ENCODE measurements at places on chromosomes 2 and 18.

DNA sequence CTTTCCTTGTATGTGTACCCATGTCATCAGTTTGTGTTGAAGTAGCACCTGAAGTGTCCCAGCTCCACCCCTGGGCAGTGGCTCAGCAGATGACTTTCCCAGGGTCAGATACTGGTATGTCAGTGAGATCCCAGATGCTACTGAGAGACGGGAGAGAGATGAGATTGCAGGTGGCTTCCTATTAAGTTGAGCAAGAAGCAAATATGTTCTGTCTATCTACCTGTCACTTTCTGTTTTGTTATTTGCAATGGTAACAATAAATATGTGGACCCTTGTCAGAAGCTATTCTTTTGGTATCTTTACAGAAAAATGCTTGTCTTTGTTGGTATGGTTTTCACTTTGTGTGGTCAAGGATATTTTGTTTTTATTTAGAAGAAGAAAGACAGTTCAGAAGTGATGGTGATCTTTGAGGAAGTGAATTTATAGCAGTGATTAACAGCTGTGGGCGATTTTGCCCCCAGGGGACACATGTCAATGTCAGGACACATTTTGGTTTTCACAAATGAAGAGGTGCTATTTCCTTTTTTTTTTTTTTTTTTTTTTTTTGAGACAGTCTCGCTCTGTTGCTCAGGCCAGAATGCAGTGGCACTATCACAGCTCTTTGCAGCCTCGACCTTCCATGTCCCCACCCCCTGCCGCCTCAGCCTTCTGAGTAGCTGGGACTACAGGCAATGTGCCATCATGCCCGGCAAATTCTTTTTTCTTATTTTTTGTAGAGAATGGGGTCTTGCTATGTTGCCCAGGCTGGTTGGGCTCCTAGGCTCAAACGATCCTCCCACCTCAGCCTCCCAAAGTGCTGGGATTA is 21.4 kb downstream of the MGAT5 start:
- DNase-seq, result peak; percentile 90

DNA sequence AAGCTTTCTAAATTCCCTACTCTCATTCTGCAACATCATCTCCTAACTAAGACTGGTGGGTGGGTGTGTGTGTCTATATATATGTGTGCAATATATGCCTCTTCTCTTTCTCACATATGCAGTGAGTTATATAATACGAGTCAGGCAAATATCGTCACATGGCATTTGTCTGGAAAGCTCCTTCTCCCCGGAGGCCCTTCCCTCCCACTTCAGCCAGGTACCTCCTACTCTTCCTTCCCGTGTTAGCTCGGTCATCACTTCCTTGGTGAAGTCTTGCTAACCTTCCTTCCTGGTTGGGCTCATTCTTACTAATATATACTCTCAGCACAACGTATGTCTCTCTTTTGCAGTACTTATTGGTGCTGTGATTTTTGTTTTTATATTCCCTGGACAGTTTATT is 66.4 kb upstream of the NCK2 start:
- no peak for DNase-seq

GRCh38 chr2:176455816-176456291 is 186.6 kb downstream of the MTX2 start:
- no peak for DNase-seq

DNA sequence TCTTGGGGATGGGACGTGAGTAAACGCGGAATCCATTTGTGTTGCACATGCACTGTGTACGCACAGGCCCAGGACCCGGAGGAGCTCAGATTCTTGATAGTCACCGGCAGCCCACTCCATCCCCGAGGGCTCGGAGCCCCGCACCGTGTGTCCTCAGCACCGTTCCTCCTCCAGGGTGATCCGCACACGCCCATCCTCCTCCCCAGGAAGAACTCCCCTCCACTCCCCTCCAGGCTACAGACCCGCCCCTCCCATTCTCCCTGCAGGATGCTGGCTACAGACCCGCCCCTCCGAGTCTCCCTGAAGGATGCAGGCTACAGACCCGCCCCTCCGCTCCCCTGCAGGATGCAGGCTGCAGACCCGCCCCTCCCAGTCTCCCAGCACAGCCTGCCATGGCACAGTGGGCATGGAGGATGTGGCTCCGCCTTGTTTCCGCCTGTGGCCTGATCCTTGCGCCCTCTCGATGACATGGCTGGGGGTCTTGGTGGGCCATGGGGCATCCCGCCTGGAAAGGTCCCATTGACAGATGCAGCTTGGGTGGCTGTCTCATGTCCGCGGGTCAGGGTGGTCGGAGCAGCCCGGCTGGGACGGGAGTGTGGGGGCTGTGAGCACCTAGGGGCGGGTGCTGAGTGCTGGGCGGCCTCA is 14.1 kb downstream of the CTDP1 start:
- no peak for DNase-seq

DNA sequence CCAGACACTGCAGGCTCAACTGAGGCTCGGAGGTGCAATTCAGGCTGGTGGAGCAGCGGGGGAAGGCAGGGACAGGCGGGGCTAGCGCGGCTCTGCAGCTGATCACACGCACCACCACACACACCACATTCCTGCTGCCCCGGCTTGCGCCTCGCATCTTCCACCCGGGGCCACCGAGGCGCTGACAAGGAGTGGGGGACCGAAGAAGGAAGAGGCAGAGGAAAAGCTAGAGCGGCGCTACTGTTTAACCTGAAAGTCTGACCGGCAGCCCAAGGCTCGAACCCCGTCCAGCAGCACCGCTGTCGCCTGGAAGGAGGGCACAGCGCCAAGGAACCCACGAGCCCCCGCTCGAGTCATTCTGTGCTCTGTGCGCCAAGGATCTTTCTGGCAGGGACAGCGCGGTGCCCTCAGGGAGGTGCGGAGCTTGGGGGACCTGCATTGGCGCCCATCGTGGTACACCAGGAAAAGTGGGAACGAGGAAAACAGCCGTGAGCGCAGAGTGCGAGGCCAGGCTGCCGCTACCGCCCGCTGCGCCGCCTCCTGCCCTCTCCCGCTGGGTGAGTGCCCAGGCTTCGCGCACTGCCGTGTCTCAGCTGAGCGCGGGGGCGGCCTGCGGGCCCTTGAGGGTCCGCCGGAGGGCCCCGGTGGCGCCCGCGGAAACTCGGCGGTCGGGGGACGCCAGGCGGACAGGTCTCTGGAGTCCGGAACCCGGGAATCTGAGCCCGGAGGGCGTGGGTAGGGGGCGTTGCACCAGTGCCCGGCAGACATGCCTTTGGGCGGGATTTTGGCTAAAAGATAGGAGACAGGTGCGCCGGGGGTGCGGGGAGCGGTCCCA is 860 bp upstream of the KCNJ3 start:
- DNase-seq, result no peak

GRCh38 chr18:21163647-21164547 is 52.3 kb upstream of the ROCK1 start:
- no peak for DNase-seq

GRCh38 chr2:231614559-231615057 is 21.9 kb downstream of the TEX44 start:
- no peak for DNase-seq

DNA sequence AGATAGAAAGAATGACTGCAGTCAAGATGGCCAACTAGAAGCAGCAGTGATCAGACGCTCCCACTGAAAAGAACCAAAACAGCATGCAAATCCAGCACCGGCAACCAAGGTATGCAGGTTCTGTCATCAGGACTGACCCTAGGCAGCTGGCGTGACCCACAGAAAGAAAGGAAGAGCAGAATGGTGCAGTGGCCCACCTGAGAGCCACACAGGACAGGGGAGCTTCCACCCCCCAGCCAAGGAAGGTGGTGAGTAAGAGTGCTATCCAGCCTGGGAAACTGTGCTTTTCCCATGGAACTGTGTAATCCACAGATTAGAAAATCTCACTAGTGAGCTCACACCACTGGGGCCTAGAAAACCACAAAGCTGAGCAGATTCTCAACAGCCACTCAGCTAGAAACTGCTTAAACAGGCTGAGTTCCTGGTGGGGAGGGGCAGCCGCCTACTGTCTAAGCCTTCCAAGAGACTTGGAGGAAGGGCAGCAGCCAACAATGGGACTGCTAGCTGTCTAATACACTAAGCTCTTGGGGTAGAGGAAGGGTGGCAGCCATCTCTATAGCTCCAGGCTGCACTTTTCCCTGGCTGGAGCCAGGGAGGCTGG is 127.9 kb downstream of the EVA1A start:
- peak; percentile 77 for DNase-seq

DNA sequence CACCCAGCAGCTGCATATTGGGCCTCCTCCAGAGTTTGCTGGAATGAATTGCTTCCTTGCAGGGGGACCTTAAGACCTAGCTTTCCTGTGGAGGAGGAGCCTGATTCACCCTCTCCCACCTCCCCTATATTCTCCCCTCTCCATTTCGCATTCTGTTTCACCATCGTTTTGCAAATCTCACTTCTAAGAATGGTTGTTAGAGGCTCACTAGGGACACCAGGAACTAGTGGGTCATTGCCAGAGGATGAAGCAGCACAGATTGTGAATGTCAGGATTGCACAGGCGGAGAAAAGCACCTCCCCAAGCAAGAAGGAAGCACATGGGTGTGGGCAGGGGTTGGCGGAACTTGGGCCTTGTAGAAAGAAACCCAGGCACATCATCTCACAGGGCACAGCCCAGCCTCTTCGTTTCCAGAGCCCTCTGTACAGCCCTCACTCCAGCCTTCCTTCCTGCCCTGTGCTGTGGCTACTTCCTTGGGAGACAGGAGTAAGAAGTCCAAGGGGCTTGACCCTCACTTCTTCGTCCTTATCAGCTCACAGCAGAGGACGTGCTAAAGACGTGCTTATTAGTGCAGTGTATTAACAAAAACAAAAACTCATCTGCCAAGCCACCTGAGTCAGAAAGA is 63.4 kb downstream of the TACR1 start:
- no peak for DNase-seq

- DNase-seq, result no peak
Measured at GRCh38 chr2:9652898-9653479, 22.2 kb upstream of the YWHAQ start.

DNA sequence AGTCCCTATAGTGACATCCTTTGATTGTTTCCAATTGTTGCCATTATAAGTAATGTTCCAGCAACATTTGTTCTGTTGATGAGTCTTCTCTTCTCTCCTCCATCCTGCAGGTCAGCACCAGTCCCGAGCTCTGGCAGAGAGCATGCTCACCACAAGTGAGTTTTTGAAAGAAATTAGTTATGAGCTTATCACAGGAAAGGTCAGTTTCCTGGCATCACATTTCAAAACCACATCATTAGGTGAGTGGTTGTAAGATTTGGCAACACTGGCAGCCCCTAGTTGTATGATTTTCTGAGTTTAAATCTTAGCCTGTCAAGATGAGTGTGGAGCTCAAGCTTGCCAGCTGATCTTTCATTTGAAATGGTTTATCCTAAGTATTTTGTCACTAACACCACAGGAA is 149.6 kb downstream of the ESCO1 start:
- no peak for DNase-seq

GRCh38 chr2:17242813-17243485 is 275.3 kb downstream of the RAD51AP2 start:
- DNase-seq, result no peak

DNA sequence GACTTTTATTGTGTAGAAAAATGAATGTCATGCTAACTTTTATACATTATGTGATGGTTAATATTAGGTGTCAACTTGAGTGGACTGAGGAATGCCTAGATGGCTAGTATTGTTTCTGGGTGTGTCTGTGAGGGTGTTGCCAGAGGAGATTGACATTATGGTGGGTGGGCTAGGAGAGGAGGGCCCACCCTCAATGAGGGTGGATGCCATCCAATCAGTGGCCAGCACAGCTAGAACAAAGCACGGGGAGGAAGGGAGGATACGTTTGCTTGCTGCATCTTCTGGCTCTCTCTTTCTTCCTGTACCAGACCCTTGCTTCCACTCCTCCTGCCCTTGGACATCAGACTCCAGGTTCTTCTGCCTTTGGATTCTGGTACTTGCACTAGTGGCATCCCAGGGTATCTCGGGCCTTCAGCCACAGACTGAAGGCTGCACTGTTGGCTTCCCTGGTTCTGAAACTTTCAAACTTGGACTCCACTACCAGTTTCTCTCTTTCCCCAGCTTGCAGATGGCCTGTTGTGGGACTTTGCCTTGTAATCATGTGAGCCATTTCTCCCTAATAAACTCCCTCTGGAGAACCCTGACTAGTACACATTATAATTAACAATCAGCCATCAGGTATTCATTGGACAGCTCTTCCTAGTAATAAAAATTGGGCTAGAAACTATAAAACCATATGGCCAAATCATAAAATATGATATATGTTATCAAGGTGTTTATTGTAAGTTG is 31.7 kb upstream of the ZCCHC2 start:
- DNase-seq, result no peak

- no peak for DNase-seq
Measured at GRCh38 chr18:9237981-9238380, 96.6 kb upstream of the TWSG1 start.

DNA sequence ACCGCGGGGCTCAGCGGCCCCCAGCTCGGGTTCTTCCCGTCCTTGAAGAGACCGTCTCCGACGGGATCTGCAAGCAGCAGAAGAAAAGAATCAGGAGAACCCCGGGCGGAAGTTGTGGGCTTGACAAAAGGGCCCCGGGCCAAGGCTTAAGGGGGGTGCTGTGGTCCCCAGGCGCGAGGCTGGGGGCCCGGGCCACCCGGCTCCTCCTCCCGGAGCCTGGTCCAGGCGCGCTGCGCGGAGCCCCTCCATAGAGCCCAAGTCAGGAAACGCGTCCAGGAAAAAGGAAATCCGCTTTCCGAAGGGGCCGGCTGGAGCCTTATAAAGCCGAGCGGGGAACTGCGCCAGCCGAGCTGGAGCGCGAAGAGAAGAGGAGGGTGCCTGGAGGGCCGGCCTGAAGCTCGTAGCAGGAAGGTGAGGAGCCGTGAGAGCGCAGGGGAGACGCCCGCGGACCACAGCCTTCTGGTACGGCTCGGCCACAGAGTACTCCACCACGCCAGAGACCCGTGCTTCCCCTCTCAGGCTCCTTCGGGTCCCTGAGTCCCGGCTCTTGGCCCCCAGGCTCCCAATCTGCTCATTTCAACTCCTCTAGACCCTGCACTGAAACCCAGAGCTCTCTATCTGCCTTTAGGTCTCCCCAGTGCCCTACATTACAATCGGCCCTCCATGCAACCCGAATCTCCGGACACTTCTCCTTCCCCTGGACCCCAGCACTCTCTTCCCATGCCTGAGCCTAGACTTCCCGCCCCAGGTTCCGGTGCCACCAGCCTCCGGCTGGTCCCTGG is 554 bp downstream of the FEV start:
- no peak for DNase-seq

- no peak for DNase-seq
Measured at GRCh38 chr18:56276466-56276865, 361.9 kb downstream of the TXNL1 start.

GRCh38 chr2:219002395-219003266 is 9.4 kb upstream of the CRYBA2 start:
- no peak for DNase-seq

- no peak for DNase-seq
Measured at GRCh38 chr2:29628108-29628745, 293.2 kb downstream of the ALK start.

- peak; percentile 8 for DNase-seq
Measured at GRCh38 chr2:182541268-182541667, 114.4 kb upstream of the PDE1A start.

DNA sequence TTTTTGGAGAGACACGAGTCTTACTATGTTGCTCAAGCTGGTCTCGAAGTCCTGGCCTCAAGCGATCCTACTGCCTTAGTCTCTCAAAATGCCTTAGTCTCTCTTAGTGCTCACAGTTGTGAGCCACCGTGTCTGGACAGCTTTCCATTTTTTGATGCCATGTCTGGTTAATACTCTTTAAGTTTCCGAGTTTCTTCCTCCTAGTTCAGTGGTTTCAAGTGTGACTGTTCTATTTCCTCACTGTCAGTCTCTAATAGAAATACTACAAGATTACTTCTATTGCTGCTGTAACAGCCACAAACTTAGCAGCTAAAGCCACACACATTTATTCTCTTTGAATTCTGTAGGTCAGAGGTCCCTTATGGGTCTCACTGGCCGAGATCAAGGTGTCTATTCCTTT is 125.1 kb upstream of the MGAT5 start:
- DNase-seq, result no peak
